ENCODE measurements at places on chromosomes 5 and 9.

DNA sequence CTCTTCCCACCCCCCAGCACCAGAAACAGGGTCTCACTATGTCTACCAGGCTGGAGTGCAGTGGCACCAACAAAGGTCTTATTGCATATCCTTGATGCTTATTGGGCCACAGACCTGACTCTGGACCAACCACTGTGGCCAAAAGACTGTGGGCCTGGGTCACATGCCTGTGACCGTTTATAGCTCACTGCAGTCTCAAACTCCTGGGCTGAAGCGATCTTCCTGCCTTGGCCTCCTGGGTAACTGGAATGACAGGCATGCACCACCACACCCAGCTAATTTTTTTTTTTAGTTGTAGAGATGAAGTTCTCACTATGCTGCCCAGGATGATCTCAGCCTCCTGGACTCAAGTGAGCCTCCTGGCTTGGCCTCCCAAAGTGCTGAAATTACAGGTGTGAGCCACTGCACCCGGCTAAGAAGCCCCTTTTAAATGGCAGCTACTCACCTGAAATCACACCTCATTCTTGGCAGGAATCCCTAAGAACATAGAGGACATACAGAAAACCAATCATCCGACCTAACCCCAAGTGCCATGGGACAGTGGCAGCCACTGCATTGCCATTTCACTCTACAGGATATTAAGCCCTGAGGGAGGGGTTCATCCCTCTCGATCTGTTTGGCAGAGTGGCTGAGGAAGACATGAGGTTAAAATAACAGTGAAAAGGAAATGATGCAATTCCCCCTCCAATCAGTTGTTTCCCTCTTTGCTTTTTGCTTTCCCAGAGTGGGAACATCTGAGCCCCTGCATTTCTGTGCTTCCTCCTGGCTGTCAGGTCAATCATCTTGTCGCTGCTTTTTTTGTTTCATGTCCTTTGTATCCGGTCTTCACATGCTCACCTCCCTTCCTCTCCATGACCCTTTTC lies 74.6 kb downstream of the LRRC70 start:
- no peak for DNase-seq

DNA sequence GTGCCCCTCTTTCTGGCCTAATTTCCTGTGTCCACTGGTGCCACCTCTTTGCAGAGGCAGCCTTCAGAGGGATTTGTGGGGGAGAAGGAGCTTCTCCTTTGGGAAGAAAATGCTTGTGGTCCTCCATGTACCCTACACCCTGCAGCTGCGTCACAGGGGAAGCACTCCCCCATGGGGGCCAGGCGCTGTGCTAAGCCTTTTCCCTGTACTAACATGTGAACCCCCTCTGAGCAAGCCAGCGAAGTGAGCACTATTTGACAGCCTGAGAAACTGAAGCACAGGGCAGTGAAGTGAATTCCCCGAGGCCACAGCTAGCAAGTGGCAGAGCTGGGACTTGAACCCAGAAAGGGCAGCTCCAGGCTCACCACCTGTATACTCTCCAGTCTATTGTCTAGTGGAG lies 32.3 kb downstream of the ERGIC1 start:
- DNase-seq = no peak

GRCh38 chr5:36147681-36148080 lies 4.0 kb downstream of the LMBRD2 start:
- DNase-seq = no peak

- DNase-seq = no peak
Measured at GRCh38 chr5:65663804-65664521, 39.1 kb downstream of the SHLD3 start.

GRCh38 chr5:169390265-169390664 lies 89.3 kb upstream of the SLIT3 start:
- no peak for DNase-seq

GRCh38 chr5:60718166-60718892 lies 18.4 kb upstream of the DEPDC1B start:
- no peak for DNase-seq

GRCh38 chr9:121294866-121295661 lies 27.1 kb downstream of the GSN start:
- DNase-seq = no peak

- no peak for DNase-seq
Measured at GRCh38 chr5:143600396-143601075, 197.1 kb upstream of the NR3C1 start.

- no peak for DNase-seq
Measured at GRCh38 chr9:89384783-89385182, 66.5 kb downstream of the SECISBP2 start.

- DNase-seq = no peak
Measured at GRCh38 chr9:23342291-23342690, 483.7 kb downstream of the ELAVL2 start.

- no peak for DNase-seq
Measured at GRCh38 chr5:137264573-137264972, 234.6 kb downstream of the SPOCK1 start.

DNA sequence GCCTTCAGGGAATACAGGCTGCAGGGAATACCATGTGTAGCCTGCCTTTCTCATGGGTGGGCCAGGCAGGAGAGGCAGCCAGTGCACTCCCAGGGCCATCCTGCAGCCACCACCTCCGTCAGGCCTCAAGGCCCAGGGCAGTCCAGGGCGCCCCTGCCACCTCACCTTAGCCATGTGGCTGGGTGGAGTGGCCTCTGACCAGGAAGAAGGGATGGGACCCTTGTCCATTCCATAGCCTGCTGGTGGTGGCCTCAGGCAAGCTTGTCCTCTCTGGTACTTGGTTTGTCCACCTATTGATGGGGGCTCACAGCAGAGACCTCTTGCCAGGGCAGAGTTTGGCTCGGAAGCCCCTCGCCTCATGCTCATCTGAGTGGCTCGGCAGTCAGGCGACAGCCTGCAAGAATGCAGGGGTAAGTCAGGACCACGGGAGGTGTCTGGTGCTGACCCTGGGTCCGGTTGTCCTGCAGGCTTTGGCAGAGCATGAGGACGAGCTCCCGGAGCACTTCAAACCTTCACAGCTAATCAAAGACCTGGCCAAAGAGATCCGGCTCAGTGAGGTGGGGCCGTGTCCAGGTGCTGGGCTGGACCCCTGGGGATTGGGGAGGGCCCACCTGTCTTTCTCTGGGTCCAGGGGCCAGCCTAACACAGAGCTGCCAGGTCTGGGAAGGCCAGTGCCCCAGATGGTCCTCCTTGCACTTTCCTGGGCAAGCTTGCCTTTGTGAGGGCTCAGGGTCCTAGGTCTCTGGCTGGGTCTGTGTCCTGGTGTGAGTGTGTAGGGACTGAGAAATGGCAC lies 82.9 kb downstream of the PHF2 start:
- DNase-seq = no peak

DNA sequence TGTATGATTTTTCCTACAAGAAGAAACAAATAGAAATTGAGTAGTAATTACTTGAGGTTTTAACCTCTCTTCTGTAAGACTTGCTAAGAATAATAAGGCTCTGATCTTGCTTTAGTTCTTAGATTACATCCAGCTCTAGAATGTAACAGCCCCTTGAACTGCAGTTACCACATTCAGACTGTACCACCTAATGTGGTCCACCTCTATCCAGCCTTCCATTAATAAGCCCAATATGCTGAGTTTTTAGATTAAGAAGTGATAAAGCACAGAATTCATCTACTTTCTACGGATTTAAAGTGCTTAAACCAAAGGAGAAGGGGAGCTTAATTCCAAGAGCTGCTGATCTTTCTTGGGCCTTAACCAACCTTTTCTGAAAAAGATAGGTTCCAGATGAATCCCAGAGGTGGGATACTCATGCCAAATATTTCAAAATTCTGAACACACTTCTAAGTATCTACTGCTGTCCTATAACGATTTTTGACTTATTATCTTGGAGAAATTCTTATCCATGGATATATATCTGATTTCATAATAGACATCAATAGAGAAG lies 131.5 kb downstream of the ZNF608 start:
- DNase-seq = no peak

DNA sequence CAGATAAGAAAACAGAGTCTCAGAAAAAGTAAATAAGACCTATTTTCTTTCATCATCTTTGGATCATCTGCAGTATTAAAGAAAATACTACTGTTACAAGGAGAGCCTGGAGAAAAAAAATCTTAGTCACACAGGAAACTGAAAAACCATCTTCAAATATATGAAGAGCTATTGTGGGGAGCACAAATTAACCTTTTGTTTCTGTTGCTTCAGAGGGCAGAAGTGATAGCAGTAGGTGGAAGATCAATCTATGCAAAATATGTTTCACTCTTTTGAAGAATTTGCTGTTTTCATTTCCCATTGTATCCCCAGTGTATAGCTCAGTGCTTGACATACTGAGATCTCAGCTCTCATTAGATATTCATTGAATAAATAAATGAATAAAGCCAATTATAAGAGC lies 13.1 kb upstream of the CEMIP2 start:
- DNase-seq = no peak

- no peak for DNase-seq
Measured at GRCh38 chr9:120885457-120885856, 8.5 kb upstream of the PHF19 start.

DNA sequence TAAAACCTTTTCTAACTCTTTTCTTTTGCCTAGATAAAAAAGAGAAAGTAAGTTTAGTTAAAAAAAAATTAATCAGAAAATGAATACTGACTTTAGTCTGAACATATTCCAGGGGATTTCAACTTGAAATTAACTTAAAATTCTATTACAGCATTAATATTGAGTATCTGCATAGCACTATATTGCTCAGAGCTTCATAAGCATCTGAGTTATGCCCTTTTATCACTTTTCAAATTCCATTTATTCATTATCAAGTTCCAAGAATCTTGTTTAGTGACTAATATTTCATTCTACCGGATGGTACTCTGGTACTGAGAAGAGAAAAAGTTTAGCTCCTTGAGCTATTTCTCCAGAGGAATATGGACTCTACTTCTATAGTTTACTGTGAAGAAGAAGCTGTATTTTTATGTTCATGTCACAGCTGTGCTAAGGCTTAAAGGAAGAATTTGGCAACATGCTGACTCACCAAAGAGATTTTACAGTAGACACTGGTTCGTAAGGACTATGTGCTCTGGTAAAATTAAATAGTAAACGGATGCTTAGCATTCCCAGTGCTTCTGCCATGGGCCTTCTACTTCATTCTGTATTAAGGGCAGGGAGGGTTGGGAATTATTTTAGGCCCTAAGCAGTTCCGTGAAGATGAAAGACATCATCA lies 285.2 kb upstream of the SEMA6A start:
- DNase-seq = no peak

- no peak for DNase-seq
Measured at GRCh38 chr5:111223101-111223786, 940 bp upstream of the CAMK4 start.

DNA sequence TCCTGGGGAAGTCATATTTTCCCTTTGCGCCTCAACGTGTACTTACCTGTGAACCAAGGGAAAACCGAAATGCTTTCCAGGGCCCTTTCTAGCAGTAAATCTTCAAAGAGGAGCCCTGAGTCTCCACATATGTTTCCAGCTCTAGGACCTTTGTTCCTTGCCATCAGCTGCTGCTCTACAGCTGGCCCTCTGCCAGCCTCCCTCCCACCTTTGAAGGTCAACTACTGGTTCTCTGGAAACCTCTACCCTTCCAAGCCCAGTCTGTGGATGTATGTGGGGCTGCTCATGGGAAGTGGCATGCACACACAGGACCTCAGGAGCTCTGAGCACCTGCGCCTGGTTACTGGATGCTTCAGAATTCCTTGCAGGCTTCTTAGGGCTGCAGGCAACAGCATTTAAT lies 117.2 kb downstream of the PSD2 start:
- no peak for DNase-seq

DNA sequence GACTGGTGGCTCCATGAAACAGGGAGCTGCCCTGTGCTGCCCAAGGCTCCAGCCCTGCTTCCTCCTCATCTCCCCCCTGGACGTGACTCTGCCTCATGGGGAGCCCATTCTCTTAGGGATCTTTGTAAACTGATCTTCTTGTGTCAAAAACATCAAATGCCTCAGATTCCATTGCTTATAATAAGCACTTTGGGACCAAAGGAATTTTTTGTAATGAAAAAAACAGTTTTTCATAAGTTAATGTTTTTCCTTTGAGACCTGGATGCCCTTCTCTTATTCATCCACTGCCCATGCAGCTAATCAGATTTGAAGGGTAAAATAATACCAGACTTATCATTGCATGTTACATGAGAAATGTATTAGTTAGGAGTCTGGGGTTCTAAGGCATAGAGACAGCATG lies 41.7 kb downstream of the PALM2AKAP2 start:
- DNase-seq = no peak

DNA sequence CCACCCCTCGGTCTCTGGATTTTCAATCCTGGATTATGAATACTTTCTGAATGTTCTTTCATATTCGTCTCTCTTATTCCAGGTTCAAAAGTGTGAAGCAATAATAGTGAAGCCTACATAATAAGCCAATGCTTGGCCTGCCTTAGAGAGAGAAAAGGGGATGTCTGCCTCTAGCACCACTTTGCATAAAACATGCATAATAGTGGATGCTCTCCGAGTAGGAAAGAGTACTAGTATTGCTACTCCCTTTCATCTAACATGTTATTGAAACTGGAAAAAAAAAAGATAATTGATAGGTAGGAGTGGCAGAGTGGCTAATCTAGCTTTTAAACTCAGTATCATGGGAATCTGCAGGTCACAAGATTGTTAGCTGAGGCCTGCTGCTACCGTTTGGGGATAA lies 158.1 kb downstream of the SPATA31D1 start:
- DNase-seq = no peak

DNA sequence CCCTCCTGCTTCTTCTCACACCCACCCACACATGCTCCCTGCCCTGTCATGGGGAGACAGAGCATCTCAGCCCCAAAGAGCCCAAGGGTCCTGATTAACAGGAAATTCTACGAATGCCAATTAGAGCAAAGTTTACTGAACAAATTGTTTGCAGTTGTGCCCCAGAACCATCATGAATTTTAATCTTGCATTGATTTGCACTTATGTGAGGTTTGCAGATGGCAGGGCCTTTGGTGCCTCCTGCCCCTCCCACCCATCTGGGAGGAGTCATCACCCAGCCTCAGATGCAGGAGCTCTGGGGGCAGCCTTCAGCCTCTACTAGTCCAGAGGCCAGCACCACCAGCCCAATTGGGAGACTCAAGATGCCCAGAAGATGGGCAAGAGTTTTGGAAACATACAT lies 80.8 kb downstream of the PCDH1 start:
- DNase-seq = no peak

GRCh38 chr5:54518146-54518817 lies 723 bp downstream of the SNX18 start:
- DNase-seq = peak; percentile 14

DNA sequence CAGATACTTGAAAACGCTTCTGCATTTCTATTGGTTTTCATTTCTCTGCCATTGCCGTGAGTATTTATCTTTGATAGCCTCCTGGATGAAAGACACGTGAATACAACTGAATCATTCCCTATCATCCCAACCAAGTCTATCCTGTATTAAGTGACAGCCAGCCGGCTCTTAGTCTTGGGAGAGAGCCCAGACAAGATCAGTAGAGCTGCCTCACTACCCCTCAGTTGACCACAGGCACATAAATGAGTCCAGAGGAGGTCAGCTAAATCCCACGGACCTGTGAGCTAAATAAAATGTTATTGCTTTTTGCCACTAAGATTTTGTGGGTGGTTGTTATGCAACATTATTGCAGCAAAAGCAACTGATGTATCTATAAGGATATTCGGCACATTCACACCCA lies 639.0 kb upstream of the ACO1 start:
- DNase-seq = no peak

Data from stimulated activated CD8-positive, alpha-beta memory T cell treated with anti-CD3 and anti-CD28 coated beads, Interleukin-2, amount 100 ng/mL, for 1 hour (primary cell).